Activated naive CD8-positive, alpha-beta T cell treated with anti-CD3 and anti-CD28 coated beads for 36 hours (primary cell): ENCODE measurements at places on chromosomes 12 and 14. TPM values are rescaled to one million over a fixed set of nuclear protein-coding genes. Genes with fewer than 3 reads are reported as not detected.
A peak's percentile ranks its signal among the peaks of the same experiment; 100 is the strongest.

DNA sequence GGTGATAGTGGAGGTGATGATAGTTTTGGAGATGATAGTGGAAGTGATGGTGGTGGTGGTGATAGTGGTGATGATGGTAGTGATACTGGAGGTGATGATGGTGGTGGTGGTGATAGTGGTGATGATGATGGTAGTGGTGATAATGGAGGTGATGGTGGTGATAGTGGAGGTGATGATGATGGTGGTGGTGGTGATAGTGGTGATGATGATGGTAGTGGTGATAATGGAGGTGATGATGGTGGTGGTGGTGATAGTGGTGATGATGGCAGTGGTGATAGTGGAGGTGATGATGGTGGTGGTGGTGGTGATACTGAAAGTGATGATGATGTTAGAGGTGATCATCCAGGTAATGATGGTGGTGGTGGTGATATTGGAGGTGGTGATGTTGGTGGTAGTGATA lies 570.0 kb upstream of the TMEM132C start:
- DNase-seq = no peak
- H3K4me3 ChIP-seq = no peak overlapping the region
- no peaks in the 10 kb centered on the region for H3K27me3 ChIP-seq
- no peaks in the 10 kb centered on the region for H3K36me3 ChIP-seq

- H3K4me1 ChIP-seq = no peaks in the 10 kb centered on the region
- no peak for DNase-seq
- peaks cover 19% of the 10 kb centered on the region for H3K27me3 ChIP-seq
- H3K36me3 ChIP-seq = no peaks in the 10 kb centered on the region
Measured at GRCh38 chr12:91271185-91271584, 88.6 kb upstream of the DCN start.

The RNU4-1 gene
- total RNA-seq = 768 TPM

- H3K27ac ChIP-seq = no peak overlapping the region
- no peaks in the 10 kb centered on the region for H3K4me1 ChIP-seq
- no peak overlapping the region for H3K4me3 ChIP-seq
Measured at GRCh38 chr12:29545102-29545467, 47.6 kb upstream of the OVCH1 start.

DNA sequence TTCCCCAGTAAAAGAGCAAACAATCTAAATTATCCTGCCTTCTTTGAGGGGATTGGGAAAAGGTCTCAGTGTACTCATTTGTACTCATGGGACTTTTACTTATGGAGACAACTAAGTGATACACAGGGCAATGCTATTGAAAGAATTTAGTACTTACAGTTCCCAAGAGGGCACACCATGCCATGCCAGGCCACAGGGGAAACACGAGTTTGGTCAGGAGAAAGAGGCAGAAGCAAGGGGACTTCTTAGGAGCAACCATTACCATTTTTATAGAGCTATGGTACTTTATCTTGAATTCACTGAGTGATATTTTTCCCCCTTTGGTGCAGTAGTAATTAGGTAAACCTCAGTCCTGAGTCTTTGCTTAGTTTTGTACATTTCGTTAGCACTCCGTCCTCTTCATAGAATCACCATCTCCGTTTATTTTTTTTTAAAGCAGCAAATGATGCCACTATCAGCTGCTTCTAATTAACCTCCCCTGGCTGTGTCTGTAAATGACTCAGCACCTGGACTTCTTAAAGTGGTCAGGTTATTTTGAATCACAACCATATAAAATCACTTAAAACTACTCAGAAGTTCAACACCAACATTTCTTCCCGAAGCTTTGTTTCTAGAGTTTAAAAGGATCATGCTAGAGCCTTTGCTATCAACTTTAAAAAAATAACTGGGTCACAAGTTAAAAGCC lies 5.9 kb upstream of the WASHC3 start:
- H3K36me3 ChIP-seq = peaks cover 2% of the 10 kb centered on the region
- H3K27ac ChIP-seq = no peak overlapping the region
- no peaks in the 10 kb centered on the region for H3K4me1 ChIP-seq
- H3K4me3 ChIP-seq = no peak overlapping the region
- H3K27me3 ChIP-seq = no peaks in the 10 kb centered on the region

DNA sequence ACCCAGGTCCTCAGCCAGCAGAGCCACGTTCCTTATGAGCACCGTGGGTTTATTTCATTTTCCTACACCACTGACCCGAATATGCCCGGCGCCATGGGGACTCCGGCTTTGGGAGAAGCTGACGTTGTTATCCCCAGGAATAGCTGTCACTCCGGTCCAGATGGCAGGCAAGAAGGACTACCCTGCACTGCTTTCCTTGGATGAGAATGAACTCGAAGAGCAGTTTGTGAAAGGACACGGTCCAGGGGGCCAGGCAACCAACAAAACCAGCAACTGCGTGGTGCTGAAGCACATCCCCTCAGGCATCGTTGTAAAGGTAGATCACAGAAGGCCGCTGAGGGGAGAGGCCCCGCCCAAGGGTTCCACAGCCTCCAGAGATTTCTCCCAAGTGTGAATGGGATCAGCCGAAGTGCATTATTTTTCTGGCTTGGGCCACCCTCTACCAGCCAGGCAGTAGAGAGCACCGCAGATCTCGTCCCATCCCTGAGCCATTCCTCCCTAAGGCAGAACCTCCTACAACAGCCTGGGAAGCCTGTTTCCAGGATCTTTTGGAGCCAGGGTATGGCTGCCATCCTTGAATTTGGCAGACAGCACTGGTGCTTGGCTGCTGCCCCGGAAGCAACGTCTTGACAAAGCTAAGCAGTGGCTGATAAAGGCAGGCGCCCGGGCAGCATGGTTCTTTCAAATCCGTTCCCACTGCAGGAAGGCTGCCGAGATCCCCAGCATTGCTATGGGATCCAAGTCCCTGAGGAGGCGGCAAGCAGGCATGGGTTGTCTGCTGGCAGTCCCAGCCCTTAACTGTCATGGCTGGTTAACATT lies 17.8 kb downstream of the CDK2AP1 start:
- H3K27ac ChIP-seq = peak overlapping the region; percentile 82
- no peak for DNase-seq
- peaks cover 44% of the 10 kb centered on the region for H3K4me1 ChIP-seq
- no peaks in the 10 kb centered on the region for H3K27me3 ChIP-seq

DNA sequence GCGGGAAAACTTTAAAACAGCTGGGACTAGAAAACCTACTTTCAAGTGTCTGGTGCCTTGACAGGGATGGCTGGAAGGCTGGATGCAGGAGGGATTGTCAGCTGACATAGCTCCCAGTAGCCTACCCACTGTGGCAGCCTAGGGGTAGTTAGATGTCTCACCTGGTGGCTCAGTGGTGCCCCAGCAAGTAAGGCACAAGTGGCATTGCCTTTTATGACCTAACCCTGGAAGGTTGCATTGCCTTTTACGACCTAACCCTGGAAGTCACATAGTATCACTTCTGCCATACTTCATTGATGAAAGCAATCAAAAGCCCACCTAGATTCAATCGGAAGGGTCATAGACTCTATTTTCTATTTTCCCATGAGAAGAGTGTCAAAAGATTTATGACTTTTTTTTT lies 724.7 kb upstream of the TBX3 start:
- no peak overlapping the region for H3K4me3 ChIP-seq
- H3K4me1 ChIP-seq = no peaks in the 10 kb centered on the region
- no peaks in the 10 kb centered on the region for H3K27me3 ChIP-seq
- DNase-seq = no peak
- H3K36me3 ChIP-seq = no peaks in the 10 kb centered on the region

GRCh38 chr14:38078393-38078792 lies 129.3 kb upstream of the SSTR1 start:
- no peaks in the 10 kb centered on the region for H3K27me3 ChIP-seq
- peaks cover 50% of the 10 kb centered on the region for H3K4me1 ChIP-seq

The DACT1 gene
- 1.2 TPM for total RNA-seq

DNA sequence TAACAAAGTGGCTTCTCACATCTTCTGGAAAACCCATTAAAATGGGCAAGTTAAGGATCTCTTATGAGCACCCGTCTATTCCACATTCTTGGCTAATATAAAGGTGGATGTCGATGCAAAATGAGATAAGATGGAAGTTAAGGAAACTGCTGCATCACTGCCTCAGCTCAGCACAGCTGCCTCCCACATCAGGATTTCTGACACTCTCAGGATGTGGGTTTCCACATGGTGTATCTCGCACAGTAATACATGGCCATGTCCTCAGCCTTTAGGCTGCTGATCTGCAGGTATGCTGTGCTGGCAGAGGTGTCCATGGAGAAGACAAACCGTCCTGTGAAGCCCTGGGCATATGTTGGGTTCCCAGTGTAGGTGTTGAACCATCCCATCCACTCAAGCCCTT lies 1348.0 kb downstream of the TMEM121 start:
- no peak overlapping the region for H3K27ac ChIP-seq
- no peaks in the 10 kb centered on the region for H3K36me3 ChIP-seq
- H3K4me1 ChIP-seq = peaks cover 13% of the 10 kb centered on the region
- peaks cover 44% of the 10 kb centered on the region for H3K27me3 ChIP-seq
- H3K4me3 ChIP-seq = no peak overlapping the region
- DNase-seq = no peak

The RD3L gene
- not detected for total RNA-seq

DNA sequence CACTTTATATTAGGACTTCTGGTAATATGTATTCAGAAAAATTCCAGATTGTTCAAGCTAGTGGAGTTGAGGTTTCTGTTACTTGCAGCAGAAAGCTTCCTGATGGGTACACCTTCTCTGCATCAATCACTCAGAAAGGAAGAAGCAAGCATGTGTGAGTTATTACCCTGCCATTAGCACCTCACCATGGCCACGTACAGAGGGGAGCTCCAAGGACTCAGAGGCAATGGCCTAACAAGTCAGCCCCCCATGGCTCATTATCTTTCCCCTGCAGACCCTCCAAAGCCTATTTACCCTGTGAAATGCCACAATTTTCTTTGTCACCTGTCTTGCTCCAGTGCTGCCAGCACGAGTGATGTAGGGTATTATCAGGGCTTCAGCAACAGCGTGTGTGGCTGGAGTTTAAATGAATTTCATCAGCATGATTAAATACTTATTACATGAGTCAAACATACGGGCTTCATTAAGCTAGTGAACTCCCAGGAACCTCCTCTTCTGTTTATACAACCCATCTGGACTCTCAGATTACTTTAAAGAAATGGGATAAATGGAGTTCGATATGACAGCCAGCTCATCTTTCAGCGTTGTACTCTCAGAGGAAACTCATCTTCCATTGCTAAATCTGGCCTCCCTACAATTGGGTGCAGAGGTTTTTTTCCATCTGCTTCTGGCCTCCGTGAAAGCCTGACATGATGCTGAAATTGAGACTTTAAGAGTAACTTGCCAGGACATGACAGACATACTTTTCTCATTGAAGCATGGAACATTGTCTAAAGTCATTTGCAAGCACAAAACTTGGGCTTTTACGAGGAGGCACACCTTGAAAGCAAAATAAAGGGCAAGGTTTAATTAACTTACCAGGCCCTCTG lies 135.9 kb downstream of the TMEM30B start:
- no peaks in the 10 kb centered on the region for H3K36me3 ChIP-seq
- H3K27ac ChIP-seq = no peak overlapping the region
- H3K27me3 ChIP-seq = peaks cover 16% of the 10 kb centered on the region
- DNase-seq = no peak
- no peaks in the 10 kb centered on the region for H3K4me1 ChIP-seq
- H3K4me3 ChIP-seq = no peak overlapping the region

The OTOGL gene
- total RNA-seq = not detected

DNA sequence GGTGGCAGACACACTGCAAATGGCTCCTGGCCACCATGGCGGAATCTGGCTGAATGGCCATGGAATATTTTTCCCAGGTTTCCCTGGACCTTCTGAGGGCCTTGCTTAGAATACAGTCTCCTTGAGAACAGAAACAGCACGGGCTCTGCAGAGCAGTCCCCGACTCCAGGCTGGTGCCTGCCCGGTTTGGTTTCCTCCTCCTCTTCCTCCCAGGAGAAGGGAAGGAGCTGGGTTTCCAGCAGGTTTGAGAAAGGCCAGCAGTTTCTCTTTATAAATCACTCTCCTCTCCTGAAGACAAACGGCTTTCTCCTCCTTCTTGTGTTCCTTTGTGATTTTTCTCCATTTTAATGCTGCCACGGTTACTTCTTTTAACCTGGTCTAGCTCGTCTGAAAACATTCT lies 106.8 kb upstream of the RFLNA start:
- no peaks in the 10 kb centered on the region for H3K4me1 ChIP-seq
- no peak overlapping the region for H3K4me3 ChIP-seq
- DNase-seq = no peak

DNA sequence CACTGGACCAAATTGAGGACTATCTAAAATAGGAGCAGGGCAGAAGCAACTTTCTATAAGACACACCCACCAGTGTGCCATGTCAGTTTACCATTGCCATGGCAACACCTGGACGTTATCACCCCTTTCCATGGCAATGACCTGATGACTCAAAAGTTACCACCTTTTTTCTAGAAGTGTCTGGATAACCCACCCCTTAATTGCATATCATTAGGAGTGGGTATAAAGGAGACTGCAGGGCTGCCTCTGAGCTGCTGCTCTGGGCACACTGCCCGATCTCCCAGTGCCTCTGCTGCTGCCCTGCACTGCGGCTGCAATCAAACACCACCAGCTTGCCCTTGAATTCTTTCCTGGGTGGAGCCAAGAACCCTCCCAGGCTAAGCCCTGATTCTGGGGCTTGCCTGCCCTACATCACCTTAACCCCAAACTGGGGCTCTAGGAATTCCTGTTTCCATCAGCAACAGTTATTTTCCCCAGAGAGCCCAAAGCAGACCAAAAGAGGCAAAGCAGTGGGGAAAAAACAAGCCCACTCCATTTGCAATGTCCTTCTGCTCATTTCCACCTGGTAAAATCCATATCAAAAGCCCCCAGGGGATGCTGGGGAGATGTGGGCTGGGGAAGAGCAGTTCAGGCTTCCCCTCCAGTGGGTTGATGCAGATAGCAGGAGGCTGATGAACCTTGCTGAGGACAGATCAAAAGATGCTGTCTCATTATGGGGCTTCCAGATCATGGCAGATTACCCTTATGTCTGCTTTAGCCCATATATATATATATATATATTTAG lies 129.5 kb upstream of the NCOR2 start:
- no peak for DNase-seq
- H3K4me1 ChIP-seq = peaks cover 13% of the 10 kb centered on the region
- no peaks in the 10 kb centered on the region for H3K36me3 ChIP-seq
- no peak overlapping the region for H3K4me3 ChIP-seq
- peaks cover 13% of the 10 kb centered on the region for H3K27me3 ChIP-seq

GRCh38 chr12:59389968-59390576 lies 205.8 kb upstream of the SLC16A7 start:
- H3K27me3 ChIP-seq = peaks cover 9% of the 10 kb centered on the region
- no peak overlapping the region for H3K4me3 ChIP-seq
- H3K36me3 ChIP-seq = no peaks in the 10 kb centered on the region
- no peak for DNase-seq
- H3K27ac ChIP-seq = no peak overlapping the region
- H3K4me1 ChIP-seq = no peaks in the 10 kb centered on the region

The PCED1B gene
- 117 TPM for total RNA-seq

The C12orf56 gene
- not detected for total RNA-seq

DNA sequence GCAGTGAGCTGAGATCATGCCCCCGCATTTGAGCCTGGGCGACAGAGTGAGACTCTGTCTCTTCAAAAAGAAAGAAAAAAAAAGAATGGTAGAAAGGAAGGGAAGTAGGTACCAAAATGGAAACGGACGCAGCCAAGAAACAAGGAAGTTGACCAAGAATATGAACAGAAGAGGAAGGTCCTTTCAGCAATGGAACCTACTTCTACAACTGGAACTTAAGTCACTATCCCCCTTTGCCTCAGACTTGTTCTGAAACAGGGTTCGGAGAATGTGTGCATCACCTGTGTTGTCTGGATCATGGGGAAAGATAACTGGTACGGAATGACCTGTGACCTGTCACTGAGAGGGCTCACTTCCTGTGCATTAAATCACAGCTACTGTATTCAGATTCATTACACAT lies 43.9 kb upstream of the RNASE1 start:
- no peaks in the 10 kb centered on the region for H3K36me3 ChIP-seq
- H3K4me1 ChIP-seq = no peaks in the 10 kb centered on the region
- H3K27ac ChIP-seq = no peak overlapping the region
- no peak overlapping the region for H3K4me3 ChIP-seq
- DNase-seq = no peak
